ENCODE measurements at places on chromosomes 7 and 10. TPM values are rescaled to one million over a fixed set of nuclear protein-coding genes. Genes with fewer than 3 reads are reported as not detected.

TMEM196 gene
- polyA plus RNA-seq: not detected

ADAM22 gene
- 0.33 TPM for polyA plus RNA-seq

DNA sequence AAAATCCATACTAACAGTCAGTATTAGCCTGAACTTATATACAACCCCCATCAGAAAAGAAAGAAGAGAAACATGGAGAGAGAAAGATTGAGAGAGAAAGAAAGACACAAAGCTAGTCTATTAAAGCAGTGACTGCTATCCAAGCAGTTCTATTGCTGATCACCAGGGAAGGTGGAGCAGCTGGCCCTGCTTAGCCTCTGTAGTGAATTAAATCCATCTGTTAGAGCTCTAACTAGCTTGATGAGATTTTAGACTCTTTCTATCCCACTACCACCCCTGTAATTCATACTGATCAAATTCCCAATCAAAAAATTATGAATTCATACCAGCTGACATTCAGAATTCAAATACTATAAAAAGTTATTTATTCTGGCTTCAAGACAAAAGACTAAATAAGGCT, 486.0 kb upstream of the LRRN3 start:
- no peak for DNase-seq

DNA sequence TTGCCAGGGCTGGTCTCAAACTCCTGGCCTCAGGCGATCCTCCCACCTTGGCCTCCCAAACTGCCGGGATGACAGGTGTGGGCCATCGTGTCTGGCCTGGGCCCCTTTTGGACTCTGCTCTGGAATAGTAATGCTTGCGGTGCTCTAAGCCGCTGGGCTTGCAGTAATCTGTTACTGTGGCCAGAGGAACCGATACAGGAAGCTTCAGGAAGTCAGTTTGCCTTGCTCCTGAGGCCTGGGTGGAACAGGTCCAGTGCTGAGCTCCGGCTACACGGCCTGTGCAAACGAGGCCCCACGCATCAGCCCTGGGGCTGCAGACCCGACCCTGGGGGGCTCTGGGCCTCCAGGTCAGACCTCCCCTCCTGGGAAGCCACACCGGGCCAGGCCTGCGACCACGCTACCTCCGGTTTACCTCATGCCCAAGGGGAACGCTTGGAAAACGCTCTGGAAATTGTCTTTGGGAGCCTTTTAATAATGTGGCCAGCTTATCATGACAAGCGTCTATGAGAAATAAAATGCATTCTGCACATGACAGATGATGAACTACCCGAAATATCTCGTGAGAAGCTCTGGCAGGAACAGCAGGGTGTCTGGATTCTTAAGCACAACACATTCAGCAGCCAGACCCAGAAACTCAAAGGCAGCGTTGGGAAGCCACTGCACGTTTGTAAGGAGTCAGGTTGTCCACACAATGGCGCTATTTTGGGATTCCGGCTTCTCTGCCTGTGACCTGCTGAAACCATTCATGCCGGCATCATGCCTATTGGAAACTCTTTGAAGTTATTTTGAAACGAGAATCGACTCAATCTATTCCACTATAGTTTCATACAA, 10.1 kb upstream of the ADAP1 start:
- DNase-seq: no peak

GRCh38 chr7:131919920-131920709, 363.7 kb upstream of the PODXL start:
- no peak for DNase-seq

GRCh38 chr7:152185558-152185957, 160.1 kb downstream of the GALNT11 start:
- no peak for DNase-seq

- no peak for DNase-seq
Observed at GRCh38 chr7:39507866-39508551, 58.2 kb upstream of the YAE1 start.

- DNase-seq: no peak
Observed at GRCh38 chr10:42637142-42637541, 1.2 kb downstream of the ZNF33B start.
